ENCODE measurements at places on chromosomes 7 and 10. TPM values are rescaled to one million over a fixed set of nuclear protein-coding genes. Genes with fewer than 3 reads are reported as not detected.

The OR2AE1 gene
- not detected for total RNA-seq

The LRIT1 gene
- total RNA-seq, result not detected

The AGFG2 gene
- total RNA-seq, result 45.9 TPM

The STOX1 gene
- 0.12 TPM for total RNA-seq

The GRM3 gene
- not detected for total RNA-seq

DNA sequence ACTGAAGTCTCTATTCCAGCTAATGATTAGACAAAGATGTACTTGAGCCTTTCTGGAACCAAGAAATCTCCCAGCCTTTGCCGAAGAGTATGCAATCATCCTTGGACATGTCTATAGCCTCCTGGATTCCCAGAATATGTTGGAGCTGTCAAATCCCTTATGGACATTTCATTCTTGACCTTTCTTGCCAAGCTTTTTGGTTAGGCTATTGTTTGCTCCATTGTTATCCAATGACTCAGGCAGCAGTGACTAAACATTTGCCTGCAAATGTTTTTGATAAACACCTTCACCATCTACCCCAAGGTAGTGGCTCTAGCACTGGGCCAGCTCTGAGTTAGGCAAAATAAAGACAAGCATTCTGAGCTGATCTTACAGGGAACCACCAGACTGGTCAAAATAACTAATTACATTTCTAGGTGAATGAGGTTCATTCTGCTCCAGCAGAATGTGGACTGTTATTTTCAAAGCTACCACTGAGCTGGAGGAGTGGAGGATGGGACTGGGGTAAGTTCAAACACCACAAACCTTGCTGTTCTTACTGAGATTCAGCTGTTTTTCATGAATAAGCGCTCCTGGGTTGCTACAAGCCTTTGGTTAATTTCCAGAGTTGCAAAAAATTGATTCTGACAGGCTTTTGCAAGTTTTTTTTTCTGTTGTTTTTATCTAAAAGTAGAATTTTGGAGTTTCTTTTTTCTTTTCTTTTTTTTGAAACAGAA is 81.0 kb downstream of the TMEM270 start:
- no peak for DNase-seq

GRCh38 chr10:86703176-86703575 is 34.9 kb downstream of the LDB3 start:
- no peak for DNase-seq

GRCh38 chr7:46006723-46007122 is 85.7 kb upstream of the IGFBP3 start:
- no peak for DNase-seq

DNA sequence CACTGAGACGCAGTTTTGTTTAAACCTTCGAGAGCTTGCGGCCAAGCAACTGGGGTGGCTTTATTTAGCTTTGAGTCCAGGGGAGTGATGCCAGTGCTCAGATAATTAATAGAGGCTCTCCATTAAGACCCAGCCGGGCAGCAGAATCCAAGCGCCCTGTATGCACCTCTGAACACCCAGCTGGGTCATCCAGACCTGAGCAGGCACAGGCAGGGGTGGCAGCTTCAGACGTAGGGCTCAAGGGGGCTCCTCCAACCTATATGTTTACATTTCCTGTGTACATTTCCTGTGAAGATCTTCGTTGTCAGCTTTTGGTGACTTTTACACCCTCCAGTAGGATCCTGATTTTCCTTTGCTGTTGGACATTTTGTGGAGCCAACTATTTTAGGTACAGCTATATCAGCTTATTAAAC is 719.5 kb downstream of the LRMDA start:
- no peak for DNase-seq

DNA sequence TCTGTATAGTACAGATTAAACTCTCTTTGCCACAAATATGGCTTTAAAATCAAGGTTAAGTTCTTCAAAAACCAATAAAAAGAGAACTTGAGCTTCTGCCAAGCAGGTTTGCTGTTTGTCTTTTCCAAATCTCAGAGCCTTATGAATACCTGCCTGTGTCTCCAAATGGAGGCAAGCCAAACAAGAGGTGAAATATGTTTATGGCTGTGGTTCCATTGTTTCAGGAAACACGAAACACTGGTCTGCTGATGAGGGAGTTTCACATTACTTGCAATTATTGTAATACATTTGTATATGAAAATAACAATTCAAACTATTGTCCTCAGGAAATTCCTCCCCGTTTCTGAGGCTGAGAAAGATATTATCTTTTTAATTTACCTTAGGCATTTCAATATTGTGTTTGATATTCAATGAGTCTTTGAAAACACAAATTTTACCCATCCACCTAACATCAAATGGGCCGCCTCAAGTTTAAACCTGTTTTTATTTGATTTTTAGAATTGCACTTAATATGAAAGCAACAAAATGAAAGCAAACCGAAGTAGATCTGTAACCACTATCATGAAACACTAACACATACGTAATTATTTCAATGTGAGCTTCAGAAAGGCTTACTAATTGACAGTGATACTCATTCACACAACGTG is 359.3 kb downstream of the HGF start:
- no peak for DNase-seq

GRCh38 chr10:62745581-62745980 is 58.9 kb upstream of the ADO start:
- DNase-seq, result no peak

- no peak for DNase-seq
Measured at GRCh38 chr7:69691327-69691726, 93.1 kb downstream of the AUTS2 start.

GRCh38 chr7:136074843-136075242 is 97.7 kb upstream of the MTPN start:
- DNase-seq, result no peak
